ENCODE measurements at places on chromosomes 2 and 18.
A peak's percentile ranks its signal among the peaks of the same experiment; 100 is the strongest.

DNA sequence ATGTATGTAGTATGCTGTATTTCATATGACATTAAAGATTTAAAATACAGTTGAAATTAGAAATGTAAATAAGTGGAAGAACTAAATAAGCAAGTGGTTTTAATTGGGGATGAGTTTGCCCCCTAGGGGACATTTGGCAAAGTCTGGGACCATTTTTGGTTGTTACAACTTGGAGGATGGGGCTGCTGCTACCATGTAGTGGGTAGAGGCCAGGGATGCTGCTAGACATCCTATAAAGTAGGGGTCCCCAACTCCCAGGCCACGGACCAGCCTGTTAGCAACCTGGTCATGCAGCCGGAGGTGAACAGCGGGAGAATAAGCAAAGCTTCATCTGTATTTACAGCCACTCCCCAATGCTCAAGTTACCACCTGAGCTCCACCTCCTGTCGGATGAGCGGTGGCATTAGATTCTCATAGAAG lies 27.9 kb upstream of the ASNSD1 start:
- DNase-seq = no peak

GRCh38 chr2:79796641-79797040 lies 283.8 kb downstream of the CTNNA2 start:
- DNase-seq = no peak

GRCh38 chr2:45681675-45682074 lies 30.2 kb downstream of the PRKCE start:
- peak; percentile 54 for DNase-seq

DNA sequence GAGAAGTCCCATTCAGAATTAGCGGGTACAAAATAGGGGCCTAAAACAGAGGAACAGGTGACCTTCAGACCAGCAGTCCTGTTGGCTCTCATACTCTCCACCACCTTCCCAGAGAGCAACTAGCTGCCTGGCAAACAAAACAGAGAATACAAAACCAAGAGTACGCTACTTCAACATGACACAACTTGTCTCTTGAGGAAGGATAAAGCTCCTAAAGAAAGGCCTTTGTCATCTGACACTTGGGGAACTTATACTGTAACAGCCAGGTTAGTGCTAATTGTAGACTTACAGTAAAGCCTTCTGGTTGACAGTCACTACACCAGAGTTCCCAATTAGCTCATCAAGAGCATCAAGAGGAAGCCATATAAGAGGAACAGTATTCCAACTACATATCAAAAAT lies 282.1 kb upstream of the NT5C1B start:
- no peak for DNase-seq

- no peak for DNase-seq
Measured at GRCh38 chr2:239966853-239967552, 58.1 kb downstream of the NDUFA10 start.

DNA sequence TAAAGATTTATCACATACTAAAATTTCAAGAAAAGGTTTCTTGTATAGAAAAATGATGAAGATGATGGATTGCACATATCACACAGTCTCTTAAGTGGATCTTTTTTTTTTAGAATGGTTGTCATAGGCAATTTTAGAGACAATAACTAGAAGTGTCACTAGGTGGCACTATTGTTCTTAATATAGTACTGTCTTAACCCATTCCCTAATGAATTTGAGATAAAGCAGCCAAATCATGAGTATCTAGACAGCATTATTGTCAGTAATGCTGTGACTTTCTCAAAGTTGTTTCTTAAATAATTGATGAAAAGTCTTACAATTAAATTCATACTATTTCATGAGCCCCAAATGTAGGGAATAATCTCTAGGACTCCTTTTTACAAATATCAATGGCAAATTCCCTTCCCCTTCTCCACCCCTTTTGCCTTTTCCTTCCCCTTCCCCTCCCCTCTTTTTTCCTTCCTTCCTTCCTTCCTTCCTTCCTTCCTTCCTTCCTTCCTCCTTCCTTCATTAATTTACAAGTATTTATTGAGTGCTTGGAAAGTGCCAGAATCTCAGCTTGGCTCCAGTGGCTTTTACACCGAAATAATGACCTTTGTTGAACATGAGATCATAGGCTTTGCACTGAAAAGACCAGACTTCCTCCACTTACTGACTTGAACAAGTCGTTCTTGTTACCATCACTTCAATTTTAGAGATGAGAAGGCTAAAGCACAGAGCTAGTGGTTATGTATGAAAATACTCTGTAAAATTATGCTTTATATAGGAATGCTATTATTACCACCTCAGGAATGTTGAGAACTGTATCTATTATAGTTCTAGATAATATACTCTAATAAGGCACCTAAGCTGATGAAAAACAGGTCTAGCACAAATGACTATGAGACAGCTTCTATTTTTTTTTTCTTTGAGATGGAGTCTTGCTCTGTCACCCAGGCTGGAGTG lies 19.8 kb downstream of the MYL12B start:
- DNase-seq = no peak

DNA sequence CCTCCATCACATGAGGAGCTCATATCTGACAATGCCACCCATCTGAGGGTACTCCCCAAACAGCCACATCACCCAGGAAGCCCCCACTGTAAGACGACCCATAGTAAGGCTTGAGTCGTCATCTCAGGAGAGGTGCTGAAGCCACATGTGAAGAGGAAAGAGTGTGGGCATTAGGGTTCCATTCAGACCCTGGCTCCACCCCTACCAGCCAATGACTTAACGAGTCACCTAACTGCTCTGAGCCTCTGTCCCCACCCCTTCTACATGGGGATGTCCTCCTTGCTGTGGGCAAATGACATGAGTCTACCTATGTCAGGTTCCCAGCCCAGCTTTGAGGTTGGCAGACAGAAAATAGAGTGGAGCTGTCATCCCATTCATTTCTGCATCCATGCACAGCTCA lies 46.3 kb downstream of the C1QL2 start:
- DNase-seq = no peak

DNA sequence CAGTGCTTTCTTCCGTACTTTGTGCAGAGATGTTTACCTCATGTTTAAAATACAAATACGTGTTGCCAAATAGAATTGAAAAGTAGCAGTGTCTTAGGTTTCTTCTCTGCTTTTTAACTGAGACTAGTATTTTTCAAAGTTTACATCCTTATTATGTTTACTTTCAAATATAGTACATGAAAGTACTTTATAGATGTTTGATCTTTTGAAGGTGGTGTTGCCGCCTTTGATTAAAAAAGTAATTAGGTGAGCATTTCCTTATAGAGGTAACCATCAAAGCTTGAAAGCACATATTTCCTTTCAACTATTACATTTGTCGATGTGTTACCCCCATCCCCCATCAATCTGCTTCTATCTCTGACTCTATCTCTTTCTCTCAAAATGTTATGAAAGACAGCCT lies 87.0 kb downstream of the CERS6 start:
- DNase-seq = no peak

DNA sequence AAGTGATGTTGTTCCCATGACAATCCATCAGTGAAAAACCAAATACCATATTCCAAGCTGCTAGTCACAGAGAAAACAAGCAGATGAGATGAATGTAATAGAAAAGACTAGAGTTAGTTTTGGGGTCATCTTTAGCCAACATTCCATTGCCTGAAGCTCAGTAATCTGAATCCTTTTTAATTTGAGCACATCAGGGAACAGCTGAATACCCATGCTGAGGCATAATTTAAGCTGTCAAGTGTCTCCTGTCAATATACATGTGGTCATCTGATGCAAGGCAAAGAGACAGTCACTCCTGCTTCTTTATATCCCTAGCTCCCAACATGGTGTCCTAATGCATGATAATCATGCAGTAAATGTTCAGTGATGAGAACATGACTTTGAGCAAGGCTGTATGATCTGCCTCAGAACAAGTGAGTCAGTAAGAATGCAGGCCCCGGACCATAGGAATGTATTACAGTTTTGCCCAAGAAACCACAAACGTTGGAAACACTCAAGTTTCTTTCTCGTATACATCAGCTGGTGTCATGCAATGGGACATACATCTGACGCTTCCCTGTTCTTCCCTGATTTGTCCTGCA lies 48.0 kb downstream of the CDK15 start:
- DNase-seq = peak; percentile 97

GRCh38 chr2:25851740-25852503 lies 26.4 kb downstream of the ASXL2 start:
- peak; percentile 54 for DNase-seq

GRCh38 chr18:40013001-40013609 lies 1941.9 kb upstream of the PIK3C3 start:
- peak; percentile 35 for DNase-seq

All from skeletal muscle cell (primary cell).